HS-5 (cell line): ENCODE measurements at places on chromosomes 5 and 9.

DNA sequence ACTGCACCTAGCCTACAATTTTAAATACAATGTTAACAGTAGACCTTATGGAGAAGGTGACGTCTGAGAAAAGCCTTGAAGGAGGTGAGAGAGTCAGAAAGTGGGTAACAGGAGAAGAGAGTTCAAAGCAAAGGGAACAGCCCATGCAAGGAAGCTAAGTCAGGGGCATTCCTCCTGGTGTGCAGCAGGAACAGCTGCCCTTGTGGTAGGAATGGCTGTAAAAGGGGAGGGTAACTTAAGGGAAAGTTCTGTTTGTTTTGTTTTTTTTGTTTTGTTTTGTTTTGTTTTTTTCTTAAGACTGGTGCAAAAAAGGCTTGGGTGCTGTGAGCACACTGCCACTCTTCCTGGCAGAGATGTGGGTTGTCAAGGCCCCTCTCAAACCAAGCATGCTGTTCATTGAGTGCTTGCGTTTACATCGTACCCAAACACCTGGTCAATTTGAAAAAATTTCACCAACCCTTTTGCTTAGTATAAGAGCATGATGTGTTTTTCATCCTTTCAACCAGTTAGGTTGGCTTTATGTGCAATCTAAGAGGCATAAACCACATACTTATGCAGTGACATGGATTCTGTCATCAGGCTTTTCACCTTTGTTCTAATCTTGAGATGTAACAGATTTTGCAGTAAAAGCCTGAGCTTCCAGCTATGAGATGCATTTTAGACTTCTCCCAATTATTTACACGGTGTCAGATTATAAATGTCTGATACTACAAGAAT is 279.7 kb downstream of the GLIS3 start:
- no peak for DNase-seq

- peak; percentile 71 for DNase-seq
Measured at GRCh38 chr5:44365345-44365744, 23.9 kb downstream of the FGF10 start.

DNA sequence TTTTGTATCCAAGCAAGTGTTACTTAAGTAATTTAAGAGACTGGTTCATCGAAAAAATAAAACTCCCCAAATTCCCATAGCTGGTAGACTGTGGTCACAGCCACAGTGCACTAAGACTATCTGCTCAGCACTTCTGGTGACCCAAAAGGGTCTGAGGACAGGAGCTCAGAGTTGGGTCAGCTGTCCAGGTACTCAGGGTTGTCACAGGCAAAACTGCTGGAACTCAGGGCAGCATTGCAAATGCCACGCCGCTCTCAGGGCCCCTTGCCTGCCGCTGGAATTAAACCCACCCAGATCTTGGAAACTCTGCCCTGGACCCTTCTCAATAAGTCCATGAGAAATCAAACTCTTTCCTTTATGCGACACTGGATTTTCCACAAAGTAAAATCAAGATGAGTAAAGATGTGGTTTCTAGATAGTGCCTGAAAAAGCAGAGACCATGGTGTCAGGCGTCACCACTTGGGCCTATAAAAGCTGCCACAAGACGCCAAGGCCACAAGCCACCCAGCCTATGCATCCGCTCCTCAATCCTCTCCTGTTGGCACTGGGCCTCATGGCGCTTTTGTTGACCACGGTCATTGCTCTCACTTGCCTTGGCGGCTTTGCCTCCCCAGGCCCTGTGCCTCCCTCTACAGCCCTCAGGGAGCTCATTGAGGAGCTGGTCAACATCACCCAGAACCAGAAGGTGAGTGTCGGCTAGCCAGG is at the start of gene IL13:
TSS of gene IL13 (plus strand) at position 498 of the 705 bp plus-strand sequence. CDS start at position 512, 14 bp downstream.
- DNase-seq = no peak

DNA sequence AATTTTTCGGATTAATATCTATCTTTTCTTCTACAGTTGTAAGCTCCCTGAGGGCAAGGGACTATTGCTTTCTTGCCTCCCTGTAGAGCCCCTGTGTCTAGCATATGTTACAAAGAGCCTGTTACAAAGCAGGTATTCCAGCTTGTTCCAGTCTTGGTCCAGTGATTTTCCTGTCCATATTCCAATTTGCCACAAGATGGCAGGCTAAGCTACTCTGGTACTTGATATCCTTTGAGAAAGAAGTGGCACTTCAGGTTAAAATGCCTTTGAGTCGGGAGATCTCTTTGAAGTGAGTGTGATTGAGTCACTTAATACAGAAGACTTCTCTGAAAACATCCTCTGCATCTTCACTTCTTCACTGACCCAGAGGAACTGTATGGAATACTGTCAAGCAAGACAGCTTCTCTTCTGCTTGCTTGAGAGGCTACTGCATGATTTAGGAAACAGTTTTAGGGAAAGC is 24.5 kb downstream of the CAVIN4 start:
- no peak for DNase-seq

GRCh38 chr9:13266167-13266566 is 13.3 kb downstream of the MPDZ start:
- no peak for DNase-seq

DNA sequence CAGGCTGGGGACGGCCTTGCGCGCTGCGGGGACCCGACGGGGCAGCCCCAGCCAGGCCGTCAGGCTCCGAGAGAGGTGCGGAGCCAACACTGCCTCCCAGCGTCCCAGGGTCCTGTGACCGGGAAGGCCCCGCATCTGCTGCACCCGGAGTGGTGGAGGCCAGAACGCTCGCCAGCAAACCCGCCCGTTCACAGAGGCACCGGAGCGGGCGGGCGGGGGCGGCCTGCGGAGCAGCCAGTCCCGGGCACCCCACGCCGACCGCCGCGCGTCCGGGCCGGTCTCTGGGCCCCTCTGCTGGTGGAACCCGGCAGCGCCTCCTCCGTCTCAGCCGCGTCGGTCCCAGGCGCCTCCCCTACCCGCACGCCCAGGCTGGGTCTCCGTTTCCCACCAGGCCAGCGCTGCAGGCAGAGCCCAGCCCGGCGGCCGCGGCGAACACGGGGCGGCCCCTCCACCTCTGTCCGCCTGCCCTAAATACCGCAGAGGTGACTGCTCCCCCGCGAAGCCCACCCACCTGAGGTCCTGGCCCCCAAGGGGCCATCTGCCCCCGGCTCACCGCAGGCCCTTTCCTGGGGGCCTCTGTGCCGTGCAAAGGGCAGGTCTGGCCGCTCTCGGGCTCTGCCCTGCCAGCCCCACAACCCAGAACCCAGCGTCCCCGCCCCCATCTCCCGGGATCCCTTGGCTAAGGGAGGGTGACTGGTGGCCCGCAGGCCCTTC is 15.9 kb downstream of the EXD3 start:
- no peak for DNase-seq

GRCh38 chr9:120235081-120235480 is 344.9 kb downstream of the CDK5RAP2 start:
- no peak for DNase-seq

- DNase-seq = no peak
Measured at GRCh38 chr5:37212096-37212495, 37.1 kb downstream of the CPLANE1 start.

GRCh38 chr9:127204771-127205470 is 59.7 kb upstream of the GARNL3 start:
- DNase-seq = no peak

GRCh38 chr5:147344861-147345260 is 110.0 kb downstream of the STK32A start:
- DNase-seq = no peak

GRCh38 chr5:167721926-167722440 is 569.5 kb upstream of the WWC1 start:
- DNase-seq = no peak

- DNase-seq = no peak
Measured at GRCh38 chr5:343461-344401, 22.2 kb downstream of the AHRR start.

GRCh38 chr9:17462869-17463464 is 115.9 kb upstream of the SH3GL2 start:
- DNase-seq = peak; percentile 32

- no peak for DNase-seq
Measured at GRCh38 chr5:117488976-117489500, 914.4 kb upstream of the SEMA6A start.

DNA sequence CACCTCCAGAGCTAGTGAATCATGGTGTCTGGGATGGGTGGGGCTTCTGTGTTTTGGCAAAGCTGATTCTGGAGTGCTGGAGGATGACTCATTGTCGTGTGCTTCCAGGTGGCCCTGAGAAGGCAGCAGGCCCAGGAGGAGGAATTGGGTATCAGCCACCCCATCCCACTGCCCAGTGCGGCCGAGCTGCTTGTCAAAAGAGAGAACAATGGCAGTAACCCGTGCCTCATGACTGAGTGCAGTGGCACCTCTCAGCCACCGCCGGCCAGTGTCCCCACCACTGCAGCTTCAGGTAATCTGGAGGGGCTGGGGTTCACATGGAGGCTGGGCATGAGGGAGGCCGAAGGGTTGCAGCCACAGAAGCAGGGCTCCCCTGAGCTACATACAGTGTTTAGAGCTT is 5.4 kb downstream of the DMRT1 start:
- no peak for DNase-seq

GRCh38 chr9:76137931-76138330 is 247.5 kb downstream of the PCSK5 start:
- no peak for DNase-seq

DNA sequence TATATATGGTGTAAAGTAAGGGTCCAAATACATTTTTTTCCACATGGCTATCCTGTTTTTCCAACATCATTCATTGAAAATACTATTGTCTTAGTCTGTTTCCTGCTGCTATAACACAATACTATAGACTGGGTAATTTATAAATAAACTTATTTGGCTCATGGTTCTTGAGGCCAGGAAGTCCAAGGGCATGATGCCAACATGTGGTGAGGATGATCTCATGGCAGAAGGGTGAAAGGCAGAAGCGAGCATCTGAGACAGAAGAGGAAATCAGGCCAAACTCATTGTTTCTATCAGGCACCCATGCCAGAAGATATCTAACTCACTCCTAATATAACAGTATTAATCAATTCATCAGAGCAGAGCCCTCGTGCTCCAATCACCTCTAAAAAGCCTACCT is 42.6 kb downstream of the ANKRD55 start:
- peak; percentile 69 for DNase-seq

DNA sequence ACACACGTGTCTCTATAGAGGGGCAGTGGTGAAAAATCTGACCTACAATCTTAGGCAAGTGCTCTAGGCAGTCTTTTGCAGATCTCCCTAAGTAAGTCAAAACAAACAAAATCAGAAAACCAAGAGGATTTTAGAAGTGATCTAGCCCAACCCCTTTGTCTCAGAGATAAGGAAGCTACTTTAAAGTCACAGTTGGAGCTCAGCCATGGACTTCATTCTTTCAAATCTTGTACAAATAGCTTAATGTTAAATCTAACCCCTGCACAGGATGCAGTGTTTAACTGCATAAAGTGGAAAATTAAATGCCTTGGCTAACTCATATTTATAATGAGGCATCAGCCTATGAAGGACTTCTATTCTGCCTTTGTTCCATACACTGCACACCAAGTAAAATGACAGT is 135.1 kb upstream of the RFX3 start:
- no peak for DNase-seq

- DNase-seq = no peak
Measured at GRCh38 chr5:91797576-91797975, 414.5 kb upstream of the ARRDC3 start.

- DNase-seq = no peak
Measured at GRCh38 chr5:145934276-145934675, 2.1 kb upstream of the SH3RF2 start.

GRCh38 chr9:33186457-33187168 is 19.5 kb upstream of the B4GALT1 start:
- no peak for DNase-seq

DNA sequence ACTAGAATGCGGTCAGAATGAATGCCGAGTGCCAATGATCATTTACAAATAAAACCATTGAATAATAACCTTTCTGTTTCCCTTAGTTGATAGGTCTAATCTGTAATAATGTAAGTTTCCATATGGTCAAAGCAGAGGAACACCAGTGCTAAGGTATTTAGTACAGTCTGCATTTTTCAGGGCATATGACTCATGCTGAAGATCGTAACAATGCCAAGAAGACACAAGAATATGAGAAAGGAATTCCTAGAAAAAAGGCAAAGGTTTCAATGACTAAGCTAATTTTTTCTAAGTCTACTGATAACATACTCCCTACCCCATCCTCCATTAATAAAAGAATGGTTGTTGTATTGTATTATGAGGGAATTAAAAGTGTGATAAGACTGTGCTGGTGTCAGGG is 2.8 kb downstream of the OR1L8 start:
- DNase-seq = peak; percentile 72

DNA sequence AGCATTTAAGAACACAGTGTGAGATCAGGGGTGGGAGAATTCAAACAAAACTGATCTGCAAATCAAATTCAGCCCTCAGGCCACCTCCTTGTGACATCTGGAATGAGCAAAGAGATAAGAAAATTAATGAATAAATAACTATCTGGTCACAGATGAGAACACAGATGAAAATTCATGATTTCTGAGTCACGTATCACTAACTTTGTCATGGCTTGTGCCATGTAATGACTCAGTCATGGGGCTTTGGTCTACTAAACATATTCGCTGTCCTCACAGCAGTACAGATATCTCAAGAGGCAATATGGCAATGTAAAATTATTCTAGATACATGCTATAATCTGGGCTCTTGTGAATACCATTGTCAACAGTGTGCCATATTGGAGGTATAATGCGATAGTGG is 274.4 kb downstream of the MAN2A1 start:
- DNase-seq = no peak

DNA sequence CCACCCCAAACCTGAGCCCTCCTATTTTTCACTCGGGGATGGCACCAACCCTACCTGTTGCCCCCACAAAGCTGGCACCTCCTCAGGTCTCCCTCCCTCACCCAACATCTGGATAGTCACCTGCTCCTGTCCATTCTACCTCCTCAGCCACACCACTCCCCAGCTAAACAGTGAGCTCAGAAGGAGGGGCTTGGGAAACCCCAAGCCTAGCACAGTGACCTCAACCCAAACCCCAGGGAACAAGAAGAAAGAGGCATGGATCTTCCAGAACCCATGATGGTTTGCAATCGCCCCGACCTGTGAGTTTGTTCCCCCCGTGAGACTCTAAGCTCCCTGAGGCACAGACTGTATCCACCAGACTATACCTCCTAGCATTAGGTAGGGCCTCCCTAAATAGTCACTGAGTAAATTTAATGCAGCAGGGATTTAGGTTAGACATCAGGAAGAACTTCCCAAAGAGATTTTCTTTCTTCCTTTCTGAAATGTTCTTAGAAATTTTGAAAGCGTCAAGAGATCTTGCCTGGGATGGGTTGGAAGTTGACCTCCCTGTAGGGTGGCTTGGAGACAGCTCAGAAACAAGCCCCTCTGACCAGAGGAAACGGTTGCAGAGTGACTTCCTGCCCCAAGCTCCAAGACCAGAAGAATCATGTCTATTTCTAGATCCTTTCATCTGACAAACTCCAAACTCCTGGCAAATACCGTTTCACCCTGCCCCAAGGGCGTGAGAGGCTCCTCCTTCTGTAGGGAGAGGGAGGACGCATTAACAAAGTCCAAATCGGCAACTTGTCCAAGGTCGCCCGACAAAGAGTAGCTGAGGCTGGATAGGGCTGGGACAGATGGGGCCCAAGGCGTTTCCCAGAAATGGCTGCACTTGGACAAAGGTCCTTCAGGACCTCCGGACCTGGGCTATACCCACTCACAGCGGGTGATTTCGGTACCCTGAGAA is 4.1 kb downstream of the FIBCD1 start:
- DNase-seq = no peak
